NCI-H774 (cell line): ENCODE measurements at places on chromosomes 3 and 15.

DNA sequence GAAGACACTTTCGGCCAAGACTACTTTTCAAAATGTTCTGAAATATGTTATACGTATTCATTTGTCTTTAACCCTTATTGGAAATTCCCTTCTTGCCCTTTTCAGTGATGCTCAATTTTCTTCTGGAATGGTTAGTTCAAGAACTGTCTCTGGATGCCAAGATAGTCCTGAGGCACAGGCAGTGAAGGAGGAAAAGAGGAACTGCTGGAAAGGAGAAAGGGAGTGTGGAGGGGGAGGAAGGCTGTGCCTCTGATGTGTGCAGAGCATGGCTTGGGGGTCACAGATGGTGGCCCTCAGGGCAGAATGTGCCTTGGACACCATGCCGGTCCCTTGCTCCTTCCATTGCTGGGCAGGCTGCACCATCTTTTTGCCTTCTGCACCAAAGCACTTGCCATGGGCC lies 73.7 kb downstream of the CEP63 start:
- DNase-seq: no peak

GRCh38 chr3:115571413-115571812 lies 51.9 kb upstream of the GAP43 start:
- no peak for DNase-seq

- DNase-seq: no peak
Observed at GRCh38 chr3:141392416-141392815, 24.1 kb downstream of the ZBTB38 start.

- DNase-seq: no peak
Observed at GRCh38 chr3:186896875-186897274, 33.5 kb upstream of the ST6GAL1 start.

DNA sequence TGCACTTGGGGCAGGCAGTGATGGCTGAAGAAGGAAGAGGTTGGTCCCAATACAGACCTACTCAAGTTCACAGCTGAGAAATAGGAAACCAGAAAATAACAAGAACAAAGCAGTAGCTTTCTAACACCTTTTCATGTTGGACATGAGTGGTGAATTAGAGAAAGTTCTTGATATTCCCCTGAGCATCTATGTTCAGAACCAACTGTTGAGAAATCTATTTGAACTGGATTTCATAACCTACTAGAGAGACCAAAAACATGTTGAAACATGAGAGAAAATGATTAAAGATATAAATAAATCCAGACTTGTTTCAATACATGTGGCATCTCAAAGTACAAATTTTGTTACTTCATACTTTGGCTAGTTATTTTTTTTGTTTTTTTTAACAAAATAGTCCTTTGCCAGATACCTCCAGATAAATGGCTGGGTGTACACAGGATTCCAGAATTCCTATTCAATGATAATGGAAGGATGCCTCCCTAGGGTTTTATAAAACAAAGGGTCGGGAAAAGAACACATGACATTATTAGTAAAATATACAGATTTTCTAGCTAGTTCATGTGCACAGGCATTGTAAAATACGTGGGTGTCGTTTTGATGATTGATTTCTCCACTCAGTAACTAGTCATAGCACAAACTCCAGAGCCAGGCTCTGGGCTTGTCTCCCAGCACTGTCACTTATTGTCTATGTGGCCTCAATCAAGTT lies 34.4 kb upstream of the TNFSF10 start:
- no peak for DNase-seq

DNA sequence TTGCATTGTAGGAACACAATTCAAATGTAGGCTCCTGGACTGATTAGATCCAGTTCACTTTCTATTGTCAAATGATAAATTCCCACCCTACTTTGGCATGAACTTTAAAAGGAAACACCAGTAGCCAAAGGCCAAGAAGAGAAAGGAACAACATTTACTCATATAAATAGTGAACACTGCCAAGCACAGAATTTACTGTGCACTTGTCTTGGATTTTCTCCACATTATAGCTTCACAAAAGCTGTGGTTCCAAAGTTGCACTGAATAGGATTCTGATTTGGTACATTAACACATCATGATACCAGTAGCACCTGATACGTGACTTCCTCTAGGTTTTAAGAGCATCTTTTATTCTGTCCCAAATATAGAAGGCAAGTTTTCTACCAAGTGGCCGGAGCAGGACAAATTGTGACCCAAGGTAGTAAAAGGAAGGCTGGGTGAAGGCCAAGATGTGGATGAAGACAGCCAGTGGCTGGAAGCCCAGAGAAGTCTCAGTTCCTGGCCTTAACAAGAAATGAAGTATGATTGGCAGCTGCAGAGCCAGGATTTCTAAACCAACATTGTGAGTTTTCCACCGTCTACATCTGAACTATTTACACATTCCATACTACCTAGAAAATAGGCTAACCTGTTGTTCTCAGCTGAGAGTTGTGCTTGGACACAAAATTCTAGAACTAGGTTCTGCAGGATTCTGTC lies 206.7 kb downstream of the THRB start:
- DNase-seq: no peak

GRCh38 chr15:41979493-41980266 lies 7.3 kb upstream of the EHD4 start:
- DNase-seq: no peak

GRCh38 chr15:71111181-71111565 lies 4.1 kb upstream of the THSD4 start:
- DNase-seq: no peak

- no peak for DNase-seq
Observed at GRCh38 chr3:52742418-52743041, 28.2 kb downstream of the NEK4 start.

GRCh38 chr3:64675687-64676247 lies 12.0 kb downstream of the ADAMTS9 start:
- DNase-seq: no peak

DNA sequence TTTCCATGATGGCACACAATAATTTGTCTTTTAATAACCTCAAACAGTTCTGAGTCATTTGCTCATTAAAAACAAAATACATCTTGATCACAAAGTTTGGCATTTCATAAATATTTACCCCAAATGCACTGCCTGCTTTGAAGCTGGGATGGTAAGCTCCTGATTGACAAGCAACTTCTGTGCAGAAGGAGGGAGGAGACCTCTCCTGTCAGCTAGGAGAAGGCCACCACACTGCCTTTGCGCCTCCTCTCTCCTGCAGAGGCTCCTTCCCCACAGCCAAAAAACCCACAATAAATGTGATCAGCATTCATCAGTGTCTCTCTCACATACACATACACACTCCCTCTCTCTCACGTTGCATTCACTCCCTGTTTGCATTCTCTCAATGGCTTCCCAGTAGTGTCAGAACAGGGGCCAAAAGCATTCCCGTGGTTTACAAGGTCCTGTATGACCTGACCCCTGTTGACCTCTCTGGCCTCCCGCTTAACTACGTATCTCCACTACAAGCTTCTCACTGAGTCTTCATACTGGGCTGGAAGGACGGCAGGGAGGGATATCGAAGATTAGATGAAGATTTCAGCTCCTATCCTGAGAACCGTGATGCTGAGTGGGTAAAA lies 216.4 kb downstream of the FOXP1 start:
- DNase-seq: no peak

DNA sequence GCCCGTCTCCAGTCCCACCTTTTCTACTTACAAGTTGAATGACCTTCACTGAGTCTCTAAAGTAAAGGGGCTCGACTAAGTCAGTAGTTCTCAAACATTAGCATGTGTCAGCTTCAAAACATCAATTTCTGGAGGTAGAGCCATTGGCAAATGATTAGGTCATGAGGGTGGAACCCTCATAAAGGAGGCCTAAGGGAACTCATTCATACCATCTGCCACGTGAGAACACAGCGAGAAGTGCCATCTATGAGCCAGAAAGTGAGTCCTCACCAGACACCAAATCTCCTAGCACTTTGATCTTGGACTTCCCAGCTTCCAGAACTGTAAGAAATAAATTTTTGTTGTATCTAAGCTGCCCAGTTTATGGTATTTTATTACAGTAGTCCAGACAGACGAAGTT lies 129.8 kb downstream of the MEX3B start:
- no peak for DNase-seq

DNA sequence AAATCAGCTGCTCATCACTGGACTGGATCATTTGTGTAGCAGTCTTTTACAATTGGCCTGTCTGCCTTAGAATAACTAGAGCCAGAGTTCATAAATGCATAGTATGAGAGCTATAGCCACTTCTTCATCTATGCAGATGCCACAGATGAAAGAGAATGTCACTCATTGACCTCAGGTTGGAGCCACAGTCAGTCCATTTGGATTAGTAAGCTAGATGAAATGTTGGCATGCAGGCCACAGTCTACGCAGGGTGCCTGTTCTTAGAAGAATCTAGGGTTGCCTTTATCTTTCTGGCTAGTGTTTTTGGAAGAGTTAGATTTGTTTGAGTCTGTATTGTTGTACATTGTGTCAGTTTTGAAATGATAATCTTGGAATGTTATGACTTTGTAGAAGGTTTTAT lies 25.4 kb upstream of the EDEM1 start:
- DNase-seq: no peak

DNA sequence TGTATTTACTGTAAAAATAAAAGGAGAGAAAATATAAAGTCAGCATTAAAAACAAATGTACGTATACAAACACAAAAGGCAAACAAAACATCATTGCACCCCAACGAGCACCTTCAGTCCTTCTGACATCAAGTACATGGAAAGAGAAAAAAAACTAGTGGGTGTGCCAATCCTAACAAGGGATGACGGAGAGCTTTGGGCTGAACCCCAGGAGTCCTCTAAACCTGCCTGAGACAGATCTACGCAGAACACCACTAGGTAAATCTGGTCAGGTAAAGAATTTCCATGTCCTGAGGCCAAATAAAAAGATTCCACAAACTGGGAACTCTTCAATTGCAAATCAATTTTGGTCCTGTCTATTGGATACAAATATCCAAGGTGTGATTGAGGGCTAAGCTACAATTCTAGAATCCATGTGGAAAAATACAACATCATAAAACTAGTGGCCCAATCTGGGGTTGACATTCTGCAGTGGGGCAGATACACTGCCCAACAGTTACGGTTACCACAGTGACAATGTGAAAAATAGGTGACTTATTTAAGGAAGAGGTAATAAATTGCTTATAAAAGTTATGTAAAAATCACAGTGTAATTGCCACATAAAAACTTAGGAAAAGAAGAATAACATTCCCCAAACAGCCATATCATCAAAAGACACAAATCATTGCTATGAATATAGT lies 14.2 kb downstream of the IFT80 start:
- DNase-seq: no peak

DNA sequence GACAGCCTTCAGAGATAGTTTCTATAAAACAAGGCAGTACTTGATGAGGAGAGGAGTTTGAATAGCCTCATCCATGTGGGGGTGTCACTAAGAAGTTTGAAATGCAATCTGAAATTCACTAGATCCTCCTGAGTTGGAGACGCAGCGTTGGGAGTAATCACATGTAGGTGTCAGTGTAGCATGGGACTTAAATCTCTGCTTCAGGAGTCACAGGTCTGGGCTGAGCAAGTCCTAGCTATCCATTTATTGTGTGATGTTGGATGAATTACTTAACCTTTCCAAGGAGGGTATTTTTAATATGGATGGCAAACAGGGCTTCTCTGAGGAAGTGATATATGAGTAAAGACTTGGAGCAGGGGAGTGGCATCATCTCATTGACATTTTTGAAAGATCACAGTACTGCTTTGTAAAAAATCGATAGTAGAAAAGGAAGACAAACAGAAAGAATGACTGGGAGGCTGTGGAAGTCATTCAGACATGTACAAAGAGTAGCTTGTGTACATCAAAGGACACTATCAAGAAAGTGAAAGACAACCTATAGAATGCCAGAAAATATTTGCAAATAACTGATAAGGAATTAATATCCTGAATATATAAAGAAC lies 17.1 kb downstream of the CP start:
- no peak for DNase-seq

GRCh38 chr15:90708516-90708915 lies 8.6 kb upstream of the BLM start:
- no peak for DNase-seq

- no peak for DNase-seq
Observed at GRCh38 chr15:69125236-69125635, 35.2 kb upstream of the GLCE start.

DNA sequence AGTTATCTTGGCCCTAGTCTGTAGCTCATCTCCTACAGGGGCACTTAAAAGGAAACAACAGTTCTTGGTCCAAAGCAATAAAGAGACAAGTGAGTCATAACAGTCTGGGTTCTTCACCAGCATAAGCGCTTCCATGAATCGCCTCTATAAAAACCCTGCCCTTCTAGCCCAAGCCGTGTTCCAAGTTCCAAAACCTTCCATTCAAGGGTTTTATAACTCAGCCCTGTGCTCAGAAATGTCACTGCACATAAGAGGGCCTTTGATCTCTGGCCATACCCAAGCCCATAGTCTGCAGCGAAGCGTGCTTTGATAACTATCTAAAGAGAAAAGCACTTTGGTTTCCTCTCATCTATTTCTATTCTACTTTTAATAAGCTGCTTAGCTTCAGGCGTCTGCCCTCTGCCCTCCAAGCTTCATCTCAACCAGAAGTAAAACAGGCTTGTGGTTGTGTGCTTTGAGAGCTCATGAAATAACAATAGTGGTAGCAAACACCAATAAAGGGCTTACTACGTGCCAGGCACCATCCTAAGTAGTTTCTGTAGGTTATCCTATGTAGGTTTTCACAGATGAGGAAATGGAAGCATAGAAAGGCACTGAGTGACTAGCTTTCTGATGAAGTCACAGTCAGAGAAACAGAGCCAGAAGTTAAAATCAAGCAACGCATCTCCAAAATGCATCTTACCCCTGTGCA lies 64.0 kb upstream of the AKAP13 start:
- DNase-seq: no peak

DNA sequence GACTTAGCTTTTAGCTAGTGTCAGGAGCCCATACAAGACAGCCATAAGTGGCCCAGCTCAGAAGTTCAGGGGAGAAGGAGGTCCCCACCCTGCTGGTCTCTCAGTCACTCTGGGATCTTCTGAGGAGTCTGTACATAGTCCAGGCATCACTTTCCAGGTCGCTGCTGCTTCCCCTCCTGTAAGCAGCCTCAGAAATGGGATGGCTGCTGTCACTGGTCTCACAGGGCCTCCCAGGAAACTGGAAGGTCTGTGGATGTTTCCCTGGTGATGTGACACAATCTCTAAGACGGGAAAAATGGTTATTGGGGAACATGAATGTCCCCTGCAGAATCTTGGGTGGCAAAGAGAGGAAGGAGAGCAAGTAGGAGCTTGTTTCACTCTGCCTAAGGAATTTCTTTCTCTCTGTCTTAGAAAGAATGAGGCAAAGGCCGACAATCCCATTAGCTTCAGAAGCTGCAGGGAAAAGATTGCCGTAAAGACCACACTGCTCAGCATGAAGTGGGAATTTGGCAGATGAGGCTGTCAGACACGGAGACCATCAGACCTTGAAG lies 43.2 kb upstream of the TNFAIP8L3 start:
- no peak for DNase-seq

GRCh38 chr3:164320962-164321361 lies 757.3 kb downstream of the SI start:
- no peak for DNase-seq
